ENCODE measurements at places on chromosomes 5 and 9.

GRCh38 chr5:116905885-116906284, 331.3 kb upstream of the SEMA6A start:
- no peak overlapping the region for H3K4me3 ChIP-seq
- DNase-seq, result no peak
- H3K27ac ChIP-seq, result no peak overlapping the region
- H3K4me1 ChIP-seq, result no peaks in the 10 kb centered on the region
- H3K36me3 ChIP-seq, result no peaks in the 10 kb centered on the region

GRCh38 chr5:93385655-93386054, 195.4 kb downstream of the NR2F1-AS1 start:
- no peaks in the 10 kb centered on the region for H3K36me3 ChIP-seq
- H3K27me3 ChIP-seq, result no peaks in the 10 kb centered on the region
- no peak for DNase-seq
- no peak overlapping the region for H3K4me3 ChIP-seq

DNA sequence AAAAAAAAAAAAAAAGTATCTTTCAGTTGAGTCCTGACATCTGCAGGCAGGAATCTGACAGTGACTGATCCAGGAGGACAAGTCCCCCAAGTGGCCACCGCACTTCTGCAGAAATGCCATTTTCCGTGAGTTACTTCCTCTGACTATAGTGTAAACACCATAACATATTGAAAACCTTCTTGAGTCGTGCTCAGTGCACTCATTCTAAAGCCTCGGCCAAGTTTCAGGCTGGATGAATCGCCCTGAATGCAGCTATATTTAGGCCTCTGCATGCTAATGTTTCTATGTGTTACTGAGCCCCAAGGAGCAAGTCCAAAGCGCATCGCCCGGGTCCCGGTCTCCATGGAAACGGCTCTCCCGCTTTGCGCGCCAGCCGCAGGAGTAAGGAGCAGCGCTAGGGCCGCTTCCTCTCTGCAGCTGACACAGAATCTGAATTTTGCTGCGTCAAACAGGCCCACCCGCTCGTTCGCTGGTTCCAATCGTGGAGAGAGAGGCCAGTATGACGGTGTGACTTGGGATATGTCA, 335.4 kb downstream of the MSX2 start:
- H3K4me3 ChIP-seq, result peak overlapping the region; percentile 31
- H3K27me3 ChIP-seq, result no peaks in the 10 kb centered on the region
- no peak for DNase-seq
- no peaks in the 10 kb centered on the region for H3K36me3 ChIP-seq

DNA sequence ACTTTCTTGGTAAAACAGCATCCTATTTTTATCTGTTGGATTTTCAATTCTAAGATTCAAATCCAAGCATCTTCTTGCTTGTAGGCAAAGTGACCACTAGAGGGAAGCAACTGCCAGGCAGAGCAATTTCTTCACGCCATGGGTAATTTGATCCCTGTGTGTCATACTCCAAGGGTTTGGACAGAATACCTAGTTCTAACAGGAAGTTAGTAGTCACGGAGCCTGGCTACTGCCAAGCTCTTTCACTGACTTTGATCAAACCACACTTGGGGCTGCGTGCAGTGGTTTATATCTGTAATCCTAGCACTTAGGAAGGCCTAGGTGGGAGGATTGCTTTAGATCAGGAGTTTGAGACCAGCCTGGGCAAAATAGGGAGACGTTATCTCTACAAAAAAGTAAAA, 473.6 kb upstream of the TNC start:
- no peaks in the 10 kb centered on the region for H3K4me1 ChIP-seq
- no peak overlapping the region for H3K27ac ChIP-seq
- no peak for DNase-seq
- H3K36me3 ChIP-seq, result no peaks in the 10 kb centered on the region

GRCh38 chr5:152824316-152824715, 419.2 kb upstream of the NMUR2 start:
- no peak for DNase-seq
- H3K4me3 ChIP-seq, result no peak overlapping the region
- H3K27ac ChIP-seq, result no peak overlapping the region
- no peaks in the 10 kb centered on the region for H3K36me3 ChIP-seq
- H3K27me3 ChIP-seq, result no peaks in the 10 kb centered on the region

DNA sequence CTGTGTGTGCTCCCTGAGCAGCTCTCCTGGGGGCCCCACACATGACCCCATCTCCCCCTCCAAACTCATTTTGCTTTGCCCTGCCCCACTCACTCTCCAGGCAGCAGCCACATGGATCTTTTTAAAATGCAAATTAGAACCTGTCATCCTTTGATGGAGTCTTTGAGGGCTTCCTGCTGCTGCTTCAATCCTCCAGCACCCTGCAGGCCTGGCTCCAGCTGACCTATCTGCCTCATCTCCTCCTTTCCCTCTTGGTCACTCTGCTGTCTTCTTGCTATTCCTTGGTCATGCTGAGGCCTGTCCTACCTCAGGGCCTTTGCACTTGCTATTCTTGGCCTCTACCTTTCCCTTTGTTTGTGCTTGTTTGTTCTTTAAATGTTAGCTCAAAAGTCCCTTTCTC, 17.9 kb downstream of the NDST1 start:
- H3K27me3 ChIP-seq, result no peaks in the 10 kb centered on the region
- H3K4me1 ChIP-seq, result no peaks in the 10 kb centered on the region
- no peak for DNase-seq
- no peaks in the 10 kb centered on the region for H3K36me3 ChIP-seq

- no peak overlapping the region for H3K27ac ChIP-seq
- H3K4me3 ChIP-seq, result no peak overlapping the region
Measured at GRCh38 chr9:3698531-3698930, 172.7 kb upstream of the RFX3 start.

- no peak overlapping the region for H3K27ac ChIP-seq
- no peak for DNase-seq
- no peak overlapping the region for H3K4me3 ChIP-seq
- H3K4me1 ChIP-seq, result no peaks in the 10 kb centered on the region
- H3K27me3 ChIP-seq, result no peaks in the 10 kb centered on the region
Measured at GRCh38 chr9:18260521-18260920, 213.4 kb upstream of the ADAMTSL1 start.

- H3K36me3 ChIP-seq, result no peaks in the 10 kb centered on the region
- H3K4me1 ChIP-seq, result no peaks in the 10 kb centered on the region
- H3K4me3 ChIP-seq, result no peak overlapping the region
- no peaks in the 10 kb centered on the region for H3K27me3 ChIP-seq
Measured at GRCh38 chr9:34451545-34451944, 6.8 kb downstream of the FAM219A start.

GRCh38 chr9:85431339-85432102, 310.2 kb downstream of the AGTPBP1 start:
- H3K4me3 ChIP-seq, result no peak overlapping the region
- H3K27ac ChIP-seq, result no peak overlapping the region
- no peaks in the 10 kb centered on the region for H3K27me3 ChIP-seq
- DNase-seq, result no peak
- no peaks in the 10 kb centered on the region for H3K4me1 ChIP-seq

- DNase-seq, result no peak
- H3K27me3 ChIP-seq, result no peaks in the 10 kb centered on the region
- no peak overlapping the region for H3K27ac ChIP-seq
- H3K4me3 ChIP-seq, result no peak overlapping the region
- H3K36me3 ChIP-seq, result no peaks in the 10 kb centered on the region
Measured at GRCh38 chr5:1021136-1021968, 12.8 kb downstream of the NKD2 start.

DNA sequence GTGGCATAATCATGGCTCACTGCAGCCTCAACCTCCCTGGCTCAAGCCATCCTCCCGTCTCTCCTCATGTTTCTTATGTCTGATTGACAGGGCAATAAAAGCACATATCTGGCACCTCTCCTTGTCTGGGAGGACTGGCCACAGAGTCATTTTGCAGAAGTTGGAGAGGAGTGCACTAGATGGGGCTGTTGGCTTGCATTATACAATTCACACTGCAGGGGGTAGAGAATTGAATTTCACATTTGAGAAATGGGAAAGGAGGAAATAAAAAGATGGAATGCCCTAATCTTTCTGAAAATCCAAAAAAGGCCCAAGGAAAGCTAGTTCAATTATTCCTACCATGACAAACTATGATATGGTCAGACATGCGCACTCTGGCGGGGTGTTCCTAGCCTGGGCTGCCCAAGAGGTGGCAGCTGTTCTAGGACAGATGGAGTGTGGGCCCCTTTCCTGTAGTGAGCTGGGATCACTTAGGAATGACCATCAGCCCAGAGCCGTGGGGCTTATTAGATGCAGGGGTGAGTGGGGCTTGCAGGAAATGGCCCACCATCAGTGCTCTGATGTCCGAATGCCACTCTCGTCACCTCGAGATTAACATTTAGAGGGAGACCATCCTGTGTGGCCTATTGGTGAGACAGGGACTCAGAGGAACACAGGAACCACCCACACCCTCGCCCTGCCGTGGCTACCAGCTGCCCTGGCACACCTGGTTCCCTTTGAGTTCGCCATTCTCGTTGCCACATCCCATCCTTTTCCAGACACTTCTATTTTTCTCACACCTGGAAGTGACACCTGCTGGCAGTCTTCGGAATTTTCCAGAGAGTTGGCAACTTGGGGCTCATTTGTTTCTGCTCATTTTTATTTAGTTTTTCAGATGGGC, 21.8 kb upstream of the ANKRD18A start:
- no peak overlapping the region for H3K4me3 ChIP-seq
- no peak overlapping the region for H3K27ac ChIP-seq
- H3K4me1 ChIP-seq, result no peaks in the 10 kb centered on the region

DNA sequence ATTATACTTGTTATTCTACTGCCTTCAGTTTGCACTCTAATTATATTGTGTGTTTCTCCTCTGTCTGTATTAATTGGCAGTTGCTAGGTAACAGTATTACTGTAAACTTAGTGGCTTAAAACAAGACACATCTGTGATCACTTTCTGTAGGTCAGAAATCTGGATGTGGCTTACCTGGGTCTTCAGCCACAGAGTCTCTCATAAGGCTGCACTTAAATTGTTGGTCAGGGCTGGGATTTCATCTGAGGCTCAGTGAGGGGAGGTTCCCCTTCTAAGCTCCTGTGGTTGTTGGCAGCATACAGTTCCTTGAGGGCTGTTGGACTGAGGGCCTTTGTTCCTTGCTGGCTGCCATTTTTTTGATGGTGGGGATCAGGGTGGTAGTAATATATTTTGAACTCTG, 68.8 kb downstream of the SLC44A1 start:
- H3K4me3 ChIP-seq, result no peak overlapping the region
- DNase-seq, result no peak
- peaks cover 3% of the 10 kb centered on the region for H3K36me3 ChIP-seq
- no peaks in the 10 kb centered on the region for H3K4me1 ChIP-seq
- H3K27ac ChIP-seq, result no peak overlapping the region

GRCh38 chr5:68196876-68197275, 18.7 kb upstream of the PIK3R1 start:
- H3K4me1 ChIP-seq, result no peaks in the 10 kb centered on the region
- DNase-seq, result no peak
- no peak overlapping the region for H3K4me3 ChIP-seq
- no peak overlapping the region for H3K27ac ChIP-seq
- no peaks in the 10 kb centered on the region for H3K36me3 ChIP-seq

GRCh38 chr9:134791009-134791408, 89.6 kb upstream of the FCN2 start:
- H3K4me3 ChIP-seq, result no peak overlapping the region
- no peaks in the 10 kb centered on the region for H3K4me1 ChIP-seq
- no peaks in the 10 kb centered on the region for H3K36me3 ChIP-seq
- no peak for DNase-seq
- no peaks in the 10 kb centered on the region for H3K27me3 ChIP-seq

- peaks cover 15% of the 10 kb centered on the region for H3K4me1 ChIP-seq
- H3K36me3 ChIP-seq, result no peaks in the 10 kb centered on the region
- no peak overlapping the region for H3K27ac ChIP-seq
- H3K4me3 ChIP-seq, result no peak overlapping the region
- DNase-seq, result no peak
- H3K27me3 ChIP-seq, result no peaks in the 10 kb centered on the region
Measured at GRCh38 chr9:21504894-21505293, 22.8 kb upstream of the IFNE start.

GRCh38 chr9:132011896-132012295, 67.8 kb downstream of the MED27 start:
- no peak overlapping the region for H3K27ac ChIP-seq
- no peaks in the 10 kb centered on the region for H3K36me3 ChIP-seq
- no peak for DNase-seq
- no peaks in the 10 kb centered on the region for H3K4me1 ChIP-seq

DNA sequence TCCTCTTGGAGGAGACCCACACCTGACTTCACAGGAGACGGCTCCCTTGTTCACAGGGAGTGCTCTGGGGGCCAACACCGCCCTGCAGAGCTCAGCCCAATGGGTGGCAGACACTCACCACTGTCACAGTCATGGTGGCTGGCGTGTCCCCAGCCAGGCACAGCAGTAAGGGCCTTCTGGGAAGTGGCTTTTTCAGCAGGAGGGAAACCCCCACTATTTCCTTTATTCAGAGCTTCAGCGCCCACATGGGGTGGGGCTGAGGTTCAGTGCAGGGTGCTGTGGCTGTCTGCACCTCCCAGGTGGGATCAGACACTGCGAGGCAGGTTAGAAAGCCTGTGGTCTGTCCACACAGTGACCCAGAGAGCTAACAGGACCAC, 3.6 kb upstream of the SNAPC4 start:
- H3K4me3 ChIP-seq, result peak overlapping the region; percentile 20
- H3K27me3 ChIP-seq, result no peaks in the 10 kb centered on the region
- H3K4me1 ChIP-seq, result peaks cover 41% of the 10 kb centered on the region

DNA sequence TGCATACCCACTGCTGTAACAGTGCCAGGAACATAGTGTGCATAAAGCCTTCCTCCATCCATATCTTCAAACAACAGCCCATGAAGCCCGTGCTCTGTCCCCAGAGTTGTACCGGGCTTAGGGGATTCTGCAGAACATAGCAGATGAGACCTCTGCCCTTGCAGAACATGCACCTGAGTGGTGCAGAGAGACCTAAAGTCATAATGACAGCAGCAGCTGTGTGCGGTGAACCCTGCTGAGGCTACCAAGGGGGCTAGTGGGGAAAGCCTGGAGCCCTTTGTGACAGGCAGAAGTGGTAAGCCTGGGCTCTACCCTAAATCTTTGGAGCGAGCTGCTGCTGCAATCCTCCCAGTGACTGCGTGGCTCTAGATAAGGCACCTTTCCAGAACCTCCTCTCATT, 32.2 kb upstream of the BRD3 start:
- H3K27ac ChIP-seq, result no peak overlapping the region
- H3K36me3 ChIP-seq, result no peaks in the 10 kb centered on the region
- H3K4me1 ChIP-seq, result no peaks in the 10 kb centered on the region
- no peaks in the 10 kb centered on the region for H3K27me3 ChIP-seq

- no peak for DNase-seq
- H3K4me1 ChIP-seq, result no peaks in the 10 kb centered on the region
Measured at GRCh38 chr9:109726119-109726518, 53.9 kb upstream of the PALM2AKAP2 start.

- DNase-seq, result no peak
- H3K36me3 ChIP-seq, result peaks cover 52% of the 10 kb centered on the region
- H3K27ac ChIP-seq, result peak overlapping the region; percentile 90
- peaks cover 14% of the 10 kb centered on the region for H3K4me1 ChIP-seq
- H3K4me3 ChIP-seq, result peak overlapping the region; percentile 63
- H3K27me3 ChIP-seq, result no peaks in the 10 kb centered on the region
Measured at GRCh38 chr9:131529597-131530545, 1.2 kb downstream of the UCK1 start.

- no peak for DNase-seq
- no peaks in the 10 kb centered on the region for H3K27me3 ChIP-seq
- no peaks in the 10 kb centered on the region for H3K36me3 ChIP-seq
- no peaks in the 10 kb centered on the region for H3K4me1 ChIP-seq
Measured at GRCh38 chr5:95142145-95142544, 142.7 kb downstream of the MCTP1 start.

Measured in naive thymus-derived CD4-positive, alpha-beta T cell (primary cell).